AG08395 (cell line): ENCODE measurements at places on chromosomes 7 and 10.

DNA sequence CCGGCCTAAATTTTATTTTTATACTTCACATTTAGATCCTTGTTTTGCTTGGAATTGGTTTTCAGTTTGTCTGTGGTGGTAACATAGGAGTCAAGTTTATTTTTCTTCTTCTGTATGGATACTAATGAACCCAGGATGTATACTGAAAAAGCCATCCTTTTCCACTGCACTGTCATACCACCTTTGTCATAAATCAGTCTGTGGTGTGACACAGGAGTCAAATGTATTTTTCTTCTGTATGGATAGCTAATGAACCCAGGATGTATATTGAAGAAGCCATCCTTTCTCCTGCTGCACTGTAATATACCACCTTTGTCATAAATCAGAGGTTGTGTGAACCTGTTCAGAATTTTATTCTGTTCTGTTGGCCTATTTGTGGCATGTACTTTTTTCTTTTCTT is 21.4 kb downstream of the VPS26A start:
- no peak for DNase-seq

DNA sequence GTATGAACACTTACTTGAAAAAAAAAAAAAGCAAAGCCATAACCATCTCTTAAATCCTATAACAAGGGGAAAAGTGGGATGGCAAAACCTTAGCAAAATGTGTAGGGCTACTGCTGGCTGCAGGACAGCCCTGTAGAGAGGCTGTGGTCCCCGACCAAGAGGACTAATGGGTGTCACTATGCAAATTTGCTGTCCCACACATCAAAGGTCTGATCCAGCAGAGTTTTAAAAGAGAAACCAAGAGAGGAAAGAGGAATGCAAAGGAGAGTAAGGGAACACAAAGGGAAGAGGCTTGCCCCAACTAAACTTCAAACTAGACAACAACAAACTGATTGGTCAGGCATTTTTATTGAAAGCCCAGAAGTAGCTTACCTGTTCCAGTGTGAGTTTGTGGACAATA is 3.1 kb upstream of the ZNRF2 start:
- no peak for DNase-seq

- DNase-seq: peak; percentile 47
Observed at GRCh38 chr10:132143162-132143561, 43.6 kb upstream of the DPYSL4 start.

DNA sequence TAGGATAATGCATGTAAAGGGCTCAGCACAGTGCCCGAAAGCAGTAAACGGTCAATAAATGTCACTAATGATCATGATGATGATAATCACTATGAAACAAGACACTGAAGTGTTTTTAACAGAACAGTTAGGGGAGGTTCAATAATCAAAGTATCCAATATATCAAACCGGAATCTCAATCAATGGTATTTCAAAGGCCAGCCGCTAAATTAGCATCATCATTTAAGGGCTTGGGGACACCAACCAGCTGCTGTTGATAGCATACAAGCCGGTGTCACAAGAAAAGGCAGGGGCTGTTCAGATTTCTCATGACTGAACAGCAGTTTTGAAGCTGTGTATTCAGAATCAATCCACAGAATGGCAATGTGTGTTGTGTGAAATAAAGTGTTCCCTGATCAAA is 316.0 kb upstream of the NPVF start:
- DNase-seq: no peak

DNA sequence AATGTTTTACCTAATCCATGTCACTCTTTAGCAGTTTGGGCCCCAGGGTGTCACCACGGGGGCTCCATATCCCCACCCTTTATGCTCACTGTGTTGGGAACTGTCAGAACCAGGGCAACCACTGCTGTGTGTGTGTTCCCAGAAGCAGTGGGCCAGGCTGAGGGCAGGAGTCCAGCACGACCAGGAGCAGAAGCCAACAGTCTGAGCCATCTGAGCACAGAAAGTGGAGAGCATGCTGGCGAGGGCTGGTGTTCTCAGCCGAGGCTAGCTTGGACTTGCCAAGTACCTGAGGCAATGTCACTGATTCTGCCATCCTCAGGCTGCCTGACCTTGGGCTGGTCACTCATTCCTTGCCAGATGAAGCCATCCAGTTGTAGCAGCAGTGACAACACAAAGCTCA is 285.0 kb downstream of the BMPER start:
- no peak for DNase-seq

DNA sequence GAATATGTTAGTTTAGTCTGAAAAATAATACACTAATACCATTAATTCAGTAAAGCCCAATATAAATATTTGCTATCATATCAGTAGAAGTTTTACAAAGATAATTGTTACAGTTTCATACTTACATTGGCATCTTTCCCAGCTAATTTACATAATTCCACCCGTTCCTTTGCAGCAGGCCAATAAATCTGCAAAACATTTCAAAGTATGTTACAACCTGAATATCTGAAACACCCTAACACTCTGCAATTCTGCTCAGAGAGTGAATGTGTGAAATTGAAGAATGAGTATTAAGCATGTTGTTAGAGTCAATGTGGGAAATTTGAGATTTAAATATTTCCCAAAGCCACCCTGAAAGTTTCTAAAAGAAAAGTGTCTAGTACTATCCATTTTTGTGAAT is 105.5 kb downstream of the SEMA3D start:
- no peak for DNase-seq

- DNase-seq: no peak
Observed at GRCh38 chr7:28346676-28347363, 65.5 kb upstream of the CREB5 start.
